ENCODE measurements at places on chromosomes 2 and 18.

- DNase-seq: no peak
Observed at GRCh38 chr2:53672881-53673522, 94.6 kb upstream of the CHAC2 start.

DNA sequence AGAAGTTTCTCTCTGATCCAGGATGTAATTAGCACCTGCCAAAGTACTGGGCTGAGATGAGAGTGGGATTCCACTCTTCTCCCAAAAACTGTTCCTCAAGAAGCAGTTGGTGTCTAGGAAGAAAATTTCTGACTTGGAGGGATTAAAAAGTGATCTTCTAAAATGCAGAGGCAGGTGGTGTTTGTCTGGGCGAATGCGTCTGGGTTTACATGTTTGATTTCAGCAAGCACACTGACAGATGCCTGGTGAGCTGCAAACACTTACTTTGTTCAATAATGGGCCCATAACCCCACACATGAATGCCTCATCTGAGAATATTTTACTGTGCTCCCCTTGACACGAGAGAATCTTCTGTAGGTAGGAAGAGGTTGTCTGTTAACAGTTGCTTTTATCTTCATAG is 24.3 kb upstream of the KCNF1 start:
- no peak for DNase-seq

DNA sequence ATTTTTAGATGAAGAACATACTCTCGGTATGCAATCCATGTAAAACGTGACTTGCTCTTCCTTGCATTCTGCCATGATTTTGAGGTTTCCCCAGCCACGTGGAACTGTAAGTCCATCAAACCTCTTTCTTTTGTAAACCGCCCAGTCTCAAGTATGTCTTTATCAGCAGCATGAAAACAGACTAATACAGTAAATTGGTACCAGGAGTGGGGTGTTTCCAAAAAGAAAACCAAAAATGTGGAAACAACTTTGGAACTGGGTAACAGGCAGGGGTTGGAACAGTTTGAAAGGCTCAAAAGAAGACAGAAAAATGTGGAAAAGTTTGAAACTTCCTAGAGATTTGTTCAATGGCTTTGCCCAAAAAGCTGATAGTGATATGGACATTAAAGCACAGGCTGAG is 1957.9 kb downstream of the SUCLG1 start:
- DNase-seq: no peak

DNA sequence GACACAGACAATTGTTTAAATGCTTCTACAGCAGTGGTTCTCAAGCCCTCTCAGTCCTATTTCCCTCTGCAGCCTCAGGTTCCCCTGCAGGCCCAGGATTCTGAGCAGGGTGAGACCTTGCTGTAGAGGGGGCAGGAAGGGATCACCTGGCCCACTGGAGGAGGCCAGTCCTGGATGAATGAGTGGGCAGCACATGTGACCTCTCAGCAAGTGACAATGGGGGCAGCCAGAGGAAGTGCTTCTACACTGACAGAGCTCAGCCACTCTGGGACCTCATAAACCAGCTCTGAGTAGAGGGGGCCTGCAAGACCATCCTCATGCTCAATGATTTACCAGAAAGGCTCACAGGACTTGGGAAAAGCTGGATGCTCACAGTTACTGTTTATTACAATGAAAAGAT is 63.2 kb downstream of the ASB1 start:
- DNase-seq: no peak

DNA sequence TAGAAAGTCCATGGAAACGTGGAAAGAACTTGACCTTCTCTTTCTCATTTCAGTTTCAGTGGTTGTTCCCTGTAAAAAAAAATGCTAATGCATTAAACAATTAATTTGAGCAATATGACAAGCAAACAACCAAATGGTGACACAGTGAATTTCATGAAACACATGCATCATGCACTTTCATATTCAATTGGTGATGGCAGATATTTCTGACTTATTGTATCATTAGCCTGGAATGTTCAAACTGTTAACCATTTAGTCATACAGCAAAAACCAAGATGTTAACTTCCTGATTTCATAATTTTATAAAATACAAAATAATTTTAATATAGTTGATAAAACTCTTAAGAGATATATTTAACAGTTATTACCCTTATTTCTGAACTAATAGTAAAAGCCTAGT is 85.5 kb downstream of the SCN1A start:
- DNase-seq: no peak

GRCh38 chr2:168884975-168885374 is 5.3 kb downstream of the SPC25 start:
- DNase-seq: no peak

DNA sequence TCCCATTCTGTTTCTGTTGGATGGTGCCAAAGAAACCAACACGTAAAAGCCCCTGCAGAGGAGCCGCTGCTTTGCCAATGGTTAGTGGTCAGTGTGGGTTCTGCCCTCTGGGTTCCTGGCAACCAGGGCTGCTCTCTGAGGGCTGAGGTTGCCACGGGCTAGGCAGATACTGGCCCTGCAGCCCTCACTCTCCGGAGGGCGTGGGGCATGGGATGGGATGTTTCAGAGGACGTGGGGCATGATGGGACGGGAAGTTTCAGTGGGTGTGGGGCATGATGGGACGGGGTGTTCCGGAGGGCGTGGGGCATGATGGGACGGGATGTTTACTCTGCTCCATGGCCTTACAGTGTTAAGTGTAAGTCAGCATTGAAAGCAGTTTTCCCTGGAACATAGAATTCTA is 34.2 kb downstream of the ADI1 start:
- DNase-seq: no peak

GRCh38 chr2:9336576-9337314 is 86.6 kb downstream of the ITGB1BP1 start:
- no peak for DNase-seq

- DNase-seq: peak; percentile 73
Observed at GRCh38 chr2:96537066-96537733, 648 bp downstream of the ARID5A start.

DNA sequence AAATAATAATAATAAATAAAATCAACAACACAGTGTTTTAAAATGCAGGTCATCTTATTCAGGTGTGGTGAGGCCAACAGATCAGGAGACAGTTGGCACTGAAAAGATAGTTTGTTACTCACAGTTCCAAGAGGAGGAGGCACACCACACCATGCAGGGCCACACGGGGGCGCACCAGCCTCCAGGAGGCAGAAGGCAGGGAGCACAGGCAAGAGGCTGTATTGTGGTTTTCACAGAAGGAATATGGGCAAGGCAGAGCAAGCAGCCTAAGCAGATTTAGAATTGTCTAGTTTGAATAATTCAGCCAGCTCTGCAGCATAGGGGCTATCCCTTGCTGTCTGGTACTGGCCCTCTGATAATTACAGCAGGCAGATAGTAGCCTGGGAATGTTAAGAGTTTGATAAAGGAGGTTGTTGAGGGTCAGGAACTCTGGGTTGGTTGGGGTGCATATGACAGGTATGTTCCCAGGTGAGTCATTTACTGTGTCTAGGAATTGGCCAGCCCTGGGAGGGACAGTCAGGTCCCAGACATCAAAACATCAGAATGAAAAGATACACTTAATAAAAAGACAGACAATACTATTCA is 31.3 kb downstream of the KIAA2012 start:
- no peak for DNase-seq

- DNase-seq: no peak
Observed at GRCh38 chr18:27017901-27018500, 152.5 kb upstream of the AQP4 start.

DNA sequence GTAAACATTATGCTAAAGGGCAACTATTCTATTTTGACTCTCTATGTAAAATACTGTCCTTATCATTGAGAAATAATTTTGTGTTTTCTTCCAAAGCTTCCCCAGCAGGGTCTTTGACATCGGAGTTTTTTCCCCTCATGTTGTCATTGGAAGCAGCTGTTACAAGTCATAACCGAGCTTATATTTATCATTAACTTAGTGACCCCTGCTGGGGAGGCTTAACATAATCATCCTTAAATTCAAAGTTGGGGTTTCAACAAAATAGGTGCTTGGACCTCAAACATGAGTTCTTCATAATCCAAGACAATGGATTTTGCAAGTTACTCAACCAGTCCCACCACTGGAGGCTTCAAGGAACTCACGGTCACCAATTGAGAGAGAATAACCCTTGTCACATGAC is 330.9 kb downstream of the DCC start:
- no peak for DNase-seq

DNA sequence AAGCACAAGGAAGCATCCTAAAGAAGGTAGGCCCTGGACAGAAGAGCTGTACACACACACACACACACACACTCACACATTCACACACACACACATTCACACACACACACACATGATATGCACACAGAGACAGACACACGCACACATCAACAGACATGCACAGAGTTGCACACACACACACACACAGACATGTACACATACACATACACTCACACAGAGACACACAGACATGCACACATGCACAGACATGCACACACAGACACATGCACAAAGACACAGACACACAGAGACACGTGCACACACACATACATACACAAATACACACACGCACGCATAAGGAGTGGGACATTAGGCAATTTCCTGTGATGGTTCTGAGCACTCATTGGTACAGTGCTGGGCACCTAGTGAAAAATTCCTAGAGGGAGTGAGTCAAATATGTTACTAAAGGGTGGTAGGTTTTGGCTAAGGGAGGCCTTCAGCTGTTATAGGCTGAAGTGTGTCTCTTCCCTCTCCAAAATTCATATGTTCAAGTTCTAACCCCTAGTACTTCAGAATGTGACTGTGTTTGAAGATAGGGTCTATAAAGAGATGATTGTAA is 26.4 kb downstream of the THNSL2 start:
- DNase-seq: no peak

GRCh38 chr2:869357-869871 is 81.2 kb upstream of the SNTG2 start:
- no peak for DNase-seq

DNA sequence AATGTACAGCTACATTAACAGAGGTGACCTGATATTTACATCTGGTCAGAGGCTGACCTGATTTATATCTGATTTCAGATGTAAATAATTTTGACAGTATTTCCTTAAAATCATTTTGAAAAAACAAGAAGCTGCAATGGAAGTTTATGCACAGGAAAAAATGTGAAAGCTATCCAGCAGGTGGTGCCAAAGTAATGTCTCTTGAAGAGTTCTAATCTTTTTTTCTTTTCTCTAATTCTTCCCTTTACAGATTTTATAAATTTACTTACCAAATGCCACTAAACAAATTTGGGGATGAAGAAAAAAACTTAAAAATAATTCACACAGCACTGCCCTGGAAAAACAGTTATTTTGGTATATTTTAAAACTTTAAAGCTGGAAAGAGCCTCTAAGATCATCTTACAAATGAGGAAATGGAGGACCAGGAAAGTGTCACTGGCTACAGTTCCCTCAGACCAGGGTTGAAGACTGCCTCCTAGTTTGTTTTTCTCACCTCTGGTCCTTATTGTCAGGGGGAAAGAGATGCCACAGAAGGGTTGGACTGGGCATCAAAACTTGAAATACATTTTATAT is 16.4 kb upstream of the FBLN7 start:
- DNase-seq: no peak

DNA sequence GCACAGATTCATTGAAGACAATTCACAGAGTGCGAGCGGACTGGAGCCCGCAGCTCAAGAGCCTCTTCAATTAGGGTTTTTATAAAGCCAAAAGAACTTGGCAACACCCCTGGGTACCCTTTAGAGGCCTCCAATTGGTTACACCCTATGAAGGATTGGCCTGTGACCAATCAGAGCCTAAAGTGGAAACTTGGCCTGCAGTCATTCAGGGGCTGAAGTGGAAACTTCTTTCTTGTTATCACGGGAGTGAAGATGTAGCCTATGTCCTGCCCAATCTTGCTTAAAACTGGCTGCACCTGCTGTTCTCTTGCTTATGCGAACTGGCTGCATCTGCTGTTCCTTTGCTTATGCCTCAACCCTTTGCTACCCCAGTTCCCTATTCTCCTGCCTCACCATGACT is 1.8 kb upstream of the HJURP start:
- no peak for DNase-seq

DNA sequence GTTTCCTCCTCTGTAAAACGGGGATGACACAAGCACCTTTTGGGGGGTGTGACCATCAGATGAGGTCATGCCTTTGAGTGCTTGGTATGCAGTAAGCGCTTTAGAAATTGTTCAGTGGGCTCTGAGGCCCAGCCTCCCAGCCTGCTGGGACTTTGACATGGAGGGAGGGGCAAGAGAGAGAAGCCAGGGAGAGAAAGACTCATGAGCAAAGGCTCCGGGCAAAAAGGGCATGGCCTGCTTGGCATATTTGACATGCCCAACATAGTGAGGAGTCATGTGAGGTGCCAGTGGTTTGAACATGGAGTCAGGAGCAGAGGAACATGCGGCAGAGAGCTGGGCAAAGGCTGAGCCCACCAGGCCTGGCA is 14.0 kb downstream of the TNS1 start:
- DNase-seq: no peak

DNA sequence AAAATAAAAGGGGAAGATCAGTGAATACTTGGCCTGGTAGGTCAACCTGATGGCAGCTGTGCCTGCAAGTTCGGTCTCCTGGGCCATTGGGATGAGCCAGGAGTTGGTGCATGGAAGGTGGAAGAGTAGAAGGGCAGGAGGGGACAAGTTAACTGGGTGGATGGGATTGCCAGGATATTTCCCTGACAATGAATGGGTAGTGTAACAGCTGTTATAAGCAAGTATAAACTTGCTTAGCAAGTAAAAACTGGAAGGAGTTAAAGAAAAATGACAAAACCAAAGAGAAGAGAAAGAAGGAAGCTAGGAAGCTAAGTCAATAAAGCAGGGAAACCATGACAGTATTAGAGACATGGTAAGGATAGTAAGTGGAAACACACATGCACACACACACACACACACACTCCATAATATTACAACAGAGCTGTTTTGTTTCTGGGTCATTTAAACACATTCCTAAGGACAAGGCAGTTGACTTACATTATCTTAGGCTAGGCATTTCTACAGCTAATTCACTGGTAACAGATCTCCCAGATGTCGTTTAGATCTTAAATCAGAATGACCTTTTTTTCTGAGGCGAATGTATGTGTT is 29.7 kb downstream of the MEP1B start:
- DNase-seq: no peak

- no peak for DNase-seq
Observed at GRCh38 chr2:160324917-160325316, 124.8 kb upstream of the ITGB6 start.

- DNase-seq: no peak
Observed at GRCh38 chr2:240874715-240875227, 6.1 kb downstream of the AGXT start.

DNA sequence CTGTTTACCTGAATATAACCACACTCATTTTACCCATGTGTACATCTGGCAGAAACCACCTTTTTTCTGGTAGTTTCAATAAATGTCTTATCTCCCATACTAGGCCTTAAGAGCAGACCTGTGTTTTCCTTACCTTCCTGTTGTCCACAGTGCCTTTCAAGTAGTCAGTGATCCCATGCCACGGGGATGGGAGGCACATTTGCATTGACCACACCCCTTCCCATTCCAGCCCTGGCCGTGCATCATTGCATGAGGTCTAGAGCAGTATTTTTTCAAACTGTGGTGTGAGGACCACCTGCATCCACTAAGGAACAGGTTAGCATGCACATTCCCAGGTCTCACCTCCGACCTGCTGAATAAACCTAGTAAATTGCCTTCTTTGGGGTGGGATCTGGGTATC is 165.2 kb upstream of the FOSL2 start:
- DNase-seq: no peak

- DNase-seq: no peak
Observed at GRCh38 chr2:161243905-161244304, 64.3 kb upstream of the PSMD14 start.

Measured in stimulated activated CD8-positive, alpha-beta memory T cell treated with anti-CD3 and anti-CD28 coated beads, Interleukin-4, amount 100 ng/mL, for 1 hour (primary cell).